ENCODE measurements at places on chromosomes 16 and 17.
A peak's percentile ranks its signal among the peaks of the same experiment; 100 is the strongest.

DNA sequence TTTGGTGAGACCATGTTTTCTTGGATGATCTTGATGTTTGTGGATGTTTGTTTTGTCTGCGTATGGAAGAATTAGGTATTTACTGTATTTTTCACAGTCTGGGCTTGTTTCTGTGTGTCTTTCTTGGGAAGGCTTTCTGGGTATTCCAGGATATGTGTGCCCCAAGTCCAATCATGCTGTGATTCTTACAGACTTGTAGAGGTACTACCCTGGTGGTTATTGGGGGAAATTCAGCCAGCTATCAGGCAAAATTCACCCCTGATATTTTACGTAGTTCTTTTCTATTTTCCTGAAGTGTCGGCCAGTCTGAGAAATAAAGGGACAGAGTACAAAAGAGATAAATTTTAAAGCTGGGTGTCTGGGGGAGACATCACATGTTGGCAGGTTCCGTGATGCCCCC lies 33.4 kb upstream of the ARL4D start:
- no peak for DNase-seq

DNA sequence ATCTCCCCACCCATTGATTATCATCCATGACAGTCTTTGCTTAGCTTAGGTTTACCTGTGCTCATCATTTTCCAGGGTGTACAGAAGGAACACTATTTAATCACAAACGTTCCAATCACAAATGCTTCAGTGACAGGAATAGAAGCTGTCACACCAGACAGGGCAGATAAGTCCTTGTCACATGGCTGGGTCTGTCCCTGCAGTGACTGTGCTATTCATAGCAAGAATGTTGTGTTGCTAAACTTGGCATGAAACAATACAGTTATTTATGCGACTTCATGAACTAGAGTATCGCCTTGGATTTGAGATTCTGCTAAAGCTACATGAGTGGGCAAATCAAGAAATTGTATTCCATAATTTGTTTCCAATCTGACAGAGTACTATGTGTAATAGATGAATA lies 108.4 kb downstream of the CDH13 start:
- DNase-seq, result no peak

DNA sequence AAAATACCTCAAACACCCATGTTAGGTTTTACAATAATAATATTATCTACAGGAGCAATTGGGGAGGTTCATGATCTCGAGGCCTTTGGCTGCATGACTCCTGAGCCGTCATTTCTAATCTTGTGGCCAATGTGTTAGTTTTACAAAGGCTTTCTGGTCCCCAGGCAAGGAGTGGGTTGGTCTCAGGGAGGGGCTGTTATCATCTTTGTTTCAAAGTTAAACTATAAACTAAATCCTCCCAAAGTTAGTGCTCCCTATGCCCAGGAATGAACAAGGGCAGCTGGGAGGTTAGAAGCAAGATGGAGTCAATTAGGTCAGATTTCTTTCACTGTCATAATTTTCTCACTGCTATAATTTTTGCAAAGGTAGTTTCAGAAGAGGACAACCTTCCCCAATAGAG lies 9.1 kb upstream of the CCL5 start:
- DNase-seq, result no peak

- DNase-seq, result no peak
These were observed 20.3 kb downstream of the OSBPL7 start for GRCh38 chr17:47801176-47801765.

- no peak for DNase-seq
These were observed 45.3 kb downstream of the REXO5 start for GRCh38 chr16:20851601-20852000.

DNA sequence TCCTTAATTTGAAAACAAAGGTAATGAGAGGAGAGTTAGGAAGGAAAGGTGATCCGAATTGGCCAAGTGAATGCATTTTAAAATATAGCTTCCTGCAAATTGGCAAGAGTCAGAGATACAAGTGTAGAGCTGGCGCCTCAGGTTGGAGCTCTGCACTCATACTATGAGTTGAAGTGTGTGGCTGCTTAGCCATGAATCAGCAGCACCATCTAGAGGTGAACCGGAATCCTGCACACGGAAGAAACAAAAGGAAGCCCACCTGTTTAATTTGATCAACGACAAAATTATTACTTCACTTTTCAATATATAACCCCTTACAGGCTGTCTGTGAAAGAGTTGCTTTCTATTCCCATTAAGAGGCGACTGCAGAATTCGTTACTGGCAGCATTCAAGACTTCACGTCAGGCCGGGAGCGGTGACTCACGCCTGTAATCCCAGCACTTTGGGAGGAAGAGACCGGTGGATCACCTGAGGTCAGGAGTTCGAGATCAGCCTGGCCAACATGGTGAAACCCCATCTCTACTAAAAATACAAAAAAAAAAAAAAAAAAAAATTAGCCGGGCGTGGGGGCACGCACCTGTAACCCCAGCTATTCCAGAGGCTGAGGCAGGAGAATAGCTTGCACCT lies 1253.7 kb upstream of the CDH8 start:
- no peak for DNase-seq

DNA sequence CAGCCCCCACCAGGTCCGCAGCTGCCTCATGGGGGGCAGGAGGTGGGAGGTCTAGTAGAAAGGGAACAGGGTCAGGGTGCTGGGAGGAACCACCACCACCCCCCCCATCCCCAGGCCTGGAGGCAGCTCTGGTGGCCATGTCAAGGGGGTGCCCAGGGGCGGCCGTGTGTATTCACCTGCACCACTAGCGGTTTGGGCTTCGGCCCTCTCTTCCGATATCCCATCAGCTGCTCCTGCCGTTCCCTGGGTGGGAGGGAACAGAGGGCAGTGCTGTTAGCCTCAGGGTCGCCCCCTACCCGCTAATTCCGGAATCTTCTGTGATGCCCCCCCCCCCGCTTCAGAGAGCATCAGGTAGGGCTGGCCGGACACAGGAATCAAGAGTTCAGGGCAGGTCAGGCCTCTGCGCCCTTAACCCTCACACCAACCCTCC lies 3.8 kb downstream of the CBX4 start:
- no peak for DNase-seq

- DNase-seq, result no peak
These were observed 113.0 kb downstream of the LITAF start for GRCh38 chr16:11473728-11474127.

DNA sequence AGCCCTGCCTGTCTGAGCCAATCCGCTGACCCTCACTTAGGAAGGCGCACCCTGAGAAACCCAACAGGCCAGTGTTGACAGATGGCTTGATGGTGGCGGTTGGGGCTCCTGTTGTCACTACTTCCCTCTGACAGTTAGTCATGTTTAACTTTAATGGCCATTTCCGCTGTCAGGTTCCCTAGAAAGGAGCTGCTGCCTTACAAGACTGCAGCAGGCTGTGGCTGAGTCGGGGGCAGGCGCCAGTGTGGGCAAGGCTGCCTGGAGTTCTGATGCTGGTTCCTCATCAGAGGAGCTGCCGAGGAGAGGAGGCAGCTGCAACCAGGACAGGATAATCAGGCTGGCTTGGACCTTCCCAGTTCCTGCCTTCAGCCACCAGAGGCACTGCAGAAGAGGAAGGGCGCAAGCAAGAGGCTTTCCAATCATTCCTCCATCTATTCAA lies 223.2 kb upstream of the DYNLRB2 start:
- DNase-seq, result no peak

DNA sequence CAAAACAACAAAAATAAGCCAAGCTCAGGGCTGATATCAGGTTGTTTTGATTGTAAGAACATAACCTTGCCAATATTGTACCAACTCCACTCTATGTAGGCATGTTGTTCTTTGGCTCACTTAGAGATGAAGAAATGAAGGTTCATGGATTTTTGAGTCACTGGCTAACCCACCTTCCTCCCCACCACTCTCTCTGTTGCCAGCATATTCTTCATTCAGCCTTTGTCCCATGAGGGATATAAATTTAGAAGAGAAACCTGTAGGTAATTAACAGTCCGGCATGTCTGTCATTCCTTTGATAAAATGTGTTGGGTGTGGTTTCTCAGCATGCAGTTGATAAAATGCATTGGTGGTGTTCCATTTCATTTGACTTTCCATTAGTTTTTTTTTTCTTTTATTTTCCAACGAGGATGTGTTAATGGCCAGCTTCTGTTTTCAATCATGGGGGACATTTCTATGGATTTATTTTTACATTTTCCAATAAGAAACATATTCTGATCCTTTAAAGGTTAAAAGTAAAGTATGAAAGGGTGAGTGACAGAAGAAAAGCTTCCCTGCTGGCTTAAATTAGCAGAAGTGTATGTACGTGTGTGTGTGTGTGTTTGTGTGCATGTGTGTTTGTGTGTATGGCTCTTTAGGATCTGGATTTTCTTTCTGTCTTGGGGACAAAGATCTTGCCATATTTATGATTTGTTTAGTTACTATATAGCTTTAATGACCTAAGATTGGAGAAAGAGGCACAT lies 166.2 kb upstream of the KCNJ16 start:
- DNase-seq, result no peak

- no peak for DNase-seq
These were observed 366.3 kb upstream of the XYLT1 start for GRCh38 chr16:17836868-17837602.

GRCh38 chr16:85402910-85403692 lies 210.0 kb upstream of the GSE1 start:
- no peak for DNase-seq

GRCh38 chr17:17934806-17935205 lies 37.4 kb downstream of the TOM1L2 start:
- DNase-seq, result no peak

DNA sequence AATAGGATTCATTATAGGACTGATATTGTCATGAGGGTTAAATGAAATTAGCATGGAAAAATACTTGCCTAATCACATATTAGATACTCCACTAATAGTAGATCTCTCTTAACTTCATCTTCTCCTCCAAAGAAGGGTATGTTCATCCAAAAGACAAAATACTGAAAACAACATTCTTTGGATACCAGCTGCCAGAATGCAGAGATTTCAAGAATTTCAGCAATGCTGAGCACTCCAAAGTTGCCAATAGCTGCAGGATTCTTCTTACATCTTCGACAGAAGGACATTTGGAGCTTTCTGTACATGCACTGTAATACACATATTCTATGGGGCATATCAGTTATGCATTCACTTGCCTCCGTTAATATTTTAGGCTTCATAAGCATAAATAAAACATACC lies 436.5 kb downstream of the HAPSTR1 start:
- DNase-seq, result no peak

GRCh38 chr16:84574191-84574590 lies 43.7 kb downstream of the COTL1 start:
- DNase-seq, result no peak

DNA sequence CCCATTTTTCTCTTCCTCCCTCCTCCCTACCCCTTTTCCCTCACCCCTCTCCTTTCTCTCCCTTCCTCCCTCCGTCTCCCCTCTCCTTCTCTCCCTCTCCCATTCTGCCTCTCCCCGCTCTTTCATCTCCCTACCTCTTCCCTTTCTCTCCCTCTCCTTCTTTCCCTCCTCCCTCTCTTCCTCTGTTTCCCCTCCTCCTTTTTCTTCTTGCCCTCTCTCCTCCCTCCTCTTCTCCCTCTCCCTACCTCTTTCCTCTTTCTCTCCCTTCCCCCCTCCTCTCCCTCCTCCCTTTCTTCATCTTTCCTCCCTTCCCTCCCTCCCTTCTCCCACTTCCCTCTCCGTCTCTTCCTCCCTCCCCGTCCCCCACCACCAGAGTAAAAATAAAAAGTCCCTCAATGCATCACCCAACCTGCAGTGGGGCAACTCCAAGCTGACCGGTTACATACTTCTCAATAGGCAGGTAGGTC lies 10.4 kb downstream of the CHD9NB start:
- DNase-seq, result no peak

DNA sequence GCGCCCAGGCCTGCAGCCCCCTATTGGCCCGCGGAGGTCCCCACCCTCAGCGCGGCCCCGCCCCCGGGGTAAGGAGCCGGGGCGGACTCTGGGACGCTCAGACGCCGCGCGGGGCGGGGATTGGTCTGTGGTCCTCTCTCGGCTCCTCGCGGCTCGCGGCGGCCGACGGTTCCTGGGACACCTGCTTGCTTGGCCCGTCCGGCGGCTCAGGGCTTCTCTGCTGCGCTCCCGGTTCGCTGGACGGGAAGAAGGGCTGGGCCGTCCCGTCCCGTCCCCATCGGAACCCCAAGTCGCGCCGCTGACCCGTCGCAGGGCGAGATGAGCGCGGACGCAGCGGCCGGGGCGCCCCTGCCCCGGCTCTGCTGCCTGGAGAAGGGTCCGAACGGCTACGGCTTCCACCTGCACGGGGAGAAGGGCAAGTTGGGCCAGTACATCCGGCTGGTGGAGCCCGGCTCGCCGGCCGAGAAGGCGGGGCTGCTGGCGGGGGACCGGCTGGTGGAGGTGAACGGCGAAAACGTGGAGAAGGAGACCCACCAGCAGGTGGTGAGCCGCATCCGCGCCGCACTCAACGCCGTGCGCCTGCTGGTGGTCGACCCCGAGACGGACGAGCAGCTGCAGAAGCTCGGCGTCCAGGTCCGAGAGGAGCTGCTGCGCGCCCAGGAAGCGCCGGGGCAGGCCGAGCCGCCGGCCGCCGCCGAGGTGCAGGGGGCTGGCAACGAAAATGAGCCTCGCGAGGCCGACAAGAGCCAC lies at the start of gene NHERF1:
Gene NHERF1 (plus strand): TSS at position 100 of the 750 bp plus-strand sequence. CDS start 219 bp downstream, at position 319.
- DNase-seq, result peak; percentile 97

- DNase-seq, result no peak
These were observed 1.0 kb downstream of the HOXB2 start for GRCh38 chr17:48543854-48544348.

GRCh38 chr17:74892974-74893911 lies at the start of gene FADS6:
TSS of gene FADS6 (minus strand) at chr17:74893633. CDS start at chr17:74893595, 38 bp downstream.
- DNase-seq, result no peak

- DNase-seq, result no peak
These were observed 18.1 kb upstream of the RHBDF2 start for GRCh38 chr17:76519048-76519966.

GRCh38 chr16:6193718-6194117 lies 1096.1 kb upstream of the EEF2KMT start:
- DNase-seq, result no peak

GRCh38 chr16:50570808-50571598 lies 22.8 kb downstream of the NKD1 start:
- no peak for DNase-seq

DNA sequence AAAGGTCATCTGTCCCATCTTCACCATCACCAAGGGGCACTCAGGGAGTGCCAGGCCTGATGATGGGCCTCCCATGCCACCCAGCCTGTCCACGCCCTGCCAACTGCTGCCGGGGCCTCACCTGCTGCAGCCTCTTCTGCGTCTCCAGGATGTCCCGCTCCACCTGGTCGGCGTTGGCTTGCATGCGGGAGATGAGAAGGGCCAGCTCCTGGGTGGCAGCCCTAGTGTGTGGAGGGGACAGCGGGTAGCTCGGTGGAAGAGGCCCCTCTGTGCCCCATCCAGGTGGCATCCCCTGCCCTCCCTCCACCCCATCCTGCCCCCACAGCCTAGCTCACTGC lies 3.2 kb downstream of the EVPL start:
- DNase-seq, result no peak

GRCh38 chr17:42010898-42011516 lies 6.2 kb downstream of the DNAJC7 start:
- DNase-seq, result no peak

DNA sequence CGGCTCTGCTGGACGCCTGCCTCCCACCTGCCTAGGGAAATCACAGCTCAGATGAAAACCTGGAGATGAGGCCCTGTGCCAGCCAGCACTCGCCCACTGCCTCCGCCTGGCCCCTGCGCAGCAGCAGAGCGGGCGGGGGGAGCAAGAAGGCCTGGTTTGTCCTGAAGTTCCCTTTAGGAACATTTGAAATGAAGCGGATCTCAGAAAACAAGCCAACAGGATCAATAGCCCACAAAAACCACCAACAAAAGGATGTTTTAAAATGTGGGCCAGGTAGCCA lies 48.0 kb downstream of the RBFOX3 start:
- no peak for DNase-seq

Measured in stimulated activated CD8-positive, alpha-beta memory T cell treated with anti-CD3 and anti-CD28 coated beads, Interleukin-2, amount 100 ng/mL, for 48 hours (primary cell).